ENCODE measurements at places on chromosomes 7 and 10. TPM values are rescaled to one million over a fixed set of nuclear protein-coding genes. Genes with fewer than 3 reads are reported as not detected.

Gene CDHR3
- total RNA-seq: 1.0 TPM

DNA sequence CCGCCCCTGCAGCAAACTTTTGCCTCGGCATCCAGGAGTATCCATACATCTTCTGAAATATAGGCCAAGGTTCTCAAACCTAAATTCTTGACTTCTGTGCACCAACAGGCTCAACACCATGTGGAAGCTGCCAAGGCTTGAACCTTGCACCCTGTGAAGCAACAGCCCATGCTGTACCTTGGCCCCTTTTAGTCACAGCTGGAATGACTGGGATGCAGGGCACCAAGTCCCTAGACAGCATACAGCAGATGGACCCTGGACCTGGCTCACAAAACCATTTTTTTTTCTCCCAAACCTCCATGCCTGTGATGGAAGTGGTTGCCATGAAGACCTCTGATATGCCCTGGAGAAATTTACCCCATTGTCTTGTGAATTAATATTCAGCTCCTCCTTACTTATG lies 233.8 kb upstream of the KCND2 start:
- DNase-seq: no peak

- DNase-seq: no peak
Observed at GRCh38 chr10:113226399-113226798, 276.4 kb downstream of the TCF7L2 start.

DNA sequence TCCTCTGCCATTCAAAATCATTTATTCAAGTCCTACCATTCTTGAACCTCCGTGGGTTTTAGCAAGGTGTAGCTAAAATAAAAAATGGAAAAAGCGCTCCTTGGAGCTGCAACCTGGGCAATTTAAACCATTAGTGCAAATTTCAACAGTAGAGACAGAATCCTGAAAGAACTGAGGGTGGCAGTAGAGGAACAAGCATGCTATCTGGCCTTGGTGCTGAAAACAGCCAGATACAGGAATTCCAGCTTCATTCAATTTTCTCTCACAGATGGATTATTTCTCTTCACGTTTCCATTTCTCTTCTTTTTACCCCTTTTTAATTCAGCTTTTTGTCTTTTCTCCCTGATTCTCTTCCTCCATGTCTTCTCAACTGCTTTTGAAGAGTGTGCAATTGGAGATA lies 77.7 kb downstream of the OTUD1 start:
- peak; percentile 55 for DNase-seq

DNA sequence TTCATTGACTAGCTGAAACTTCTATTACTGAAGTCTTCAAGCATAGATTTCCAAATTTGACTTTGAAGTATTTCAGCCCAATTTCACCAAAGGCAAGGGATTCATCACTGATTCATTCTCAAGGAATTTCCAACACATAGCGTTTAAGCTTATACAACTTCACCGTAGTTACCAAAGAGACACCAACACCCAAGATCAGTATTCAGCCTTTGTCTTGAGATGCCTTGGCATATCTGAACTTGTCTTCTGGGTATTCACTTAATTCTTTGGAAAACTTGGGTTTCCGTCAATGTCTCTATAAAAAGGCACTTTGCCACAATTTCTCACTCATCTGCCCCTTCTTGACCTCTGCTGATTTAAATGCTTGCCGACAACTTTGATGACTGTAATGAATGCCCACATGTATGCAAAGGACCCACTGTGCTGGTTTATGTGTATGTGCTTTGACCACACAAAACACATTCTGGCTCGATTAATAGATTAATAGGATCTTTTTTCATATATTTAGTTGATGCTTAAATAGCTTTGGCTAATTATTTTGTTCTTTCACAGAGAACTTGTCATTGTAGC lies 49.6 kb downstream of the TES start:
- DNase-seq: no peak

- no peak for DNase-seq
Observed at GRCh38 chr10:79345241-79346011, 1.8 kb upstream of the PPIF start.

- DNase-seq: no peak
Observed at GRCh38 chr7:1058821-1059199, 14.5 kb downstream of the GPR146 start.
